ENCODE measurements at places on chromosomes 3 and 15. TPM values are rescaled to one million over a fixed set of nuclear protein-coding genes. Genes with fewer than 3 reads are reported as not detected.
A peak's percentile ranks its signal among the peaks of the same experiment; 100 is the strongest.

DNA sequence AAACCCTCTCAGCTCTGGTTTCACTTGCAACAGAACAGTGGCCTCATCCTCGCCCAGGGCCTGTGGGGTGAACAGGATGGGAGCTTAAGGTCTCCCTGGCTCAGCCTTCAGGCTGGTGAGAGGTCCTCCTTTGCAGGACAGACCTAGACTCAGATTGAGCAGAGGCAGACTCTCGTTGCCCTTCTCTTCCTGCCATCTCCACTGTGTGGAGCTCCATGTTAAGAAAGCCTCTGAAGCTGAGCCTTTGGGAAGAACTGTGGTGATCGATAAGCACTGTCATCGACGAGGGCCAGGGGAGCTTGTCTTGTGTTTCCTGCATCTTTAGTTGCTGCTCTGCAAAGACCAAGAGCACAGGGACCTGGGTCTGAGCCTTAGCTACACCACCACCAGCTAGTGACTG, 37.8 kb upstream of the GRIP2 start:
- no peak for DNase-seq

- DNase-seq: no peak
Observed at GRCh38 chr3:128198313-128198712, 45.0 kb downstream of the EEFSEC start.

DNA sequence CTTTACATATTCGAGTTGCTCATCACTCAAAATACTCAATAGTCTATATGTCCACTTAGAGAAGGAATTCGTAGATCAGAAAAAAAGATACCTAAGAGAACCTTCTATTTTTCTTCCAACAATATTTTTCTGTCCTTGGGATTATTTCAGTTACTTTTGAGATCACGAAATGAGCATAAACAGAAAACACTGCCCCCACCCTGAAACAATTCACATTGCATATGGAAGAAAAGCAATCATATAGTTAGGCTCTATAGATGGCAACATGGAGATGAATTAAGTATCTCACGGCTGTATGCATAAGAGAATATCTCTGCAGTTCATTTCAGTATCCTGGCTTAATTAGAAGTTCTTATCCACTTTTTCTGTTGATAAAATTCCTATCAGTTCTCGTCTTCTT, 391.1 kb downstream of the FGF12 start:
- DNase-seq: no peak

DNA sequence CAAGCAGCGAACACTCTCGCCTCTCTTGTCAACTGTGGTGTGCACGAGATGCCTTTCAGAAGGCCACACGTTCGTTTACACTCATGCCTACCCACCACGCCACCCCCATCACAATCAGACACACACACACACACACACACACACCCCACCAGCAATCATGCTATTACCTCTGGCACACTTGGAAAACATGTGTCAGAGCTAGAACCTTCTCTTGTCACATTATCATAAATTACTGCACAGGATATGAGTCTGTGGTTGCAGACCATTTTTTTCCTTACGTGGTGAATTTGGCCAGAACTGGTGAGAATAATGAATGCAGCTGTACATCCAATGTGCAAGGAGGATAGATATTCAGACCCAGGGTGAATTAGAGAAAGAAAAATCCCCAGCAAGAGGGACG, 52.4 kb downstream of the TRIM69 start:
- DNase-seq: no peak

DNA sequence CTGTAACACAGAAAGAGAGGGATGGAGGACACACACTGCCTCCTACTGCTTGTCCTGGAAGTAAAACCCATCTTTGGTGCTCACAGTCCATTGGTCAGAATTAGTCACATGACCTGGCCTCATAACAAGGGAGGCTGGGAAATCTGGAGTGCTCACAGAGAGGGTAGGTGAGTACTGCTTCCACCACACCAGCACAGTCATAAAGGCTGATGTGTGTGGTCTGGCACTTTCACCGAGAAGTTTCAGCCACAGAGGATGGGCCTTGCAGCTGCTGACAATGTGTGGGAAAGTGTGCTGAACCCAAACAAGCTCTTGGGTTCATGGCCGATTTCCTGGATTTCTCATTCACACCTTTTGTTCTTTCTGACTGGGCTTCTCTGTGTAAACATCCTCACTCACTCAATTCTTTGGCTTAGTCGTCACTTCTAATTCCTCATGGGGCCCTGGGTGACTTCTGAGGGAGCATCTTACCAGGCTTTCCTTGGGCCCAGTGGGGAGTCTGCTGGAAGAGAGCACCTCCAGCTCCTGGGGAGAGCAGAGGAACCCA, 100.7 kb downstream of the ASB7 start:
- no peak for DNase-seq

- DNase-seq: peak; percentile 21
Observed at GRCh38 chr3:44114142-44114541, 127.5 kb upstream of the TOPAZ1 start.

SNAP23 gene
- polyA plus RNA-seq: 160 TPM

ARPC4 gene
- polyA plus RNA-seq: 275 TPM

COL7A1 gene
- polyA plus RNA-seq: not detected

ZIC1 gene
- not detected for polyA plus RNA-seq

All from naive B cell (primary cell).